ENCODE measurements at places on chromosomes 3 and 15.

DNA sequence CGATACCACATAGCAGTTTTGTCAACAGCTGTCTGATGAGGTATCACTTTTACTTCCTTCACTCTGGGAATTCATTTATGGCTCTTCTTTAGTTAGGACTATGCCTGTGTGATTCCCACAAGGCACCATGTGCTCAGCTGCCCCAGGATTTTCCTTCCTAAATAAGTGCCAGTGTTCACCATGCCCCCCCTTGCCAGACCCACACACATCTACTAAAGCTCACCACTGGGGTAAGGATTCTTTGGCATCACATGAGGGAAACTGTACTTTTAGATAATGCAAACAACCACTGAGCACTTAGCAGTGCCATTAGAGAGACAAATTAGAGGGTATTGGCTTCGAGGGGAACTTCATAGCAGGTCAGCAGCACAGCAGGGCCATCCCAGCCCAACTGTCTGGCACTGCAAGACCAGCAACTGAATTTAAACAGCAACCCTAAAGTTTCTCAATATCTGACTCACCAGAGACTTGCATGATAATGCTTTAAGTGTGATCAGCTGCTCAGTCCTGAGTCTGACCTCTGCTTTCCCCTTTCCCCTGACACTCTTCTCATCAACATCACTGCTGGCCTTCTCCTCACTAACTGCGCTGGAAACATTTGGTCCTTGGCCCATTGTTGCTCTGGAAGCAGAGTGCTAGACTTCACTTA, 114.3 kb downstream of the STAC start:
- no peak for DNase-seq

- no peak for DNase-seq
These were observed 146.2 kb upstream of the TLE3 start for GRCh38 chr15:70243686-70244540.

GRCh38 chr3:173825730-173826129, 428.2 kb downstream of the NLGN1 start:
- no peak for DNase-seq

DNA sequence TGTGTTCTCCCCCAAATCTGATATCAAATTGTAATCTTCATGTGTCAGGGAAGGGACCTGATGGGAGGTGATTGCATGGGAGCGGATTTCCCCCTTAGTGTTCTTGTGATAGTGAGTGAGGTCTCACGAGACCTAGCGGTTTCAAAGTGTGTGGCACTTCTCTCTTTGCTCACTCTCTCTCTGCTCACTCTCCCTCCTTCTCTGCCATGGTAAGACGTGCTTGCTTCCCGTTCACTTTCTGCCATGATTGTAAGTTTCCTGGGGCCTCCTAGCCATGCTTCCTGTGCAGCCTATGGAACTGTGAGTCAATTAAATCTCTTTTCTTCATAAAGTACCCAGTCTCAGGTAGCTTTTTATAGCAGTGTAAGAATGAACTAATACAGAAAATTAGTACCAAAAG, 30.6 kb upstream of the OR5H6 start:
- DNase-seq, result no peak

DNA sequence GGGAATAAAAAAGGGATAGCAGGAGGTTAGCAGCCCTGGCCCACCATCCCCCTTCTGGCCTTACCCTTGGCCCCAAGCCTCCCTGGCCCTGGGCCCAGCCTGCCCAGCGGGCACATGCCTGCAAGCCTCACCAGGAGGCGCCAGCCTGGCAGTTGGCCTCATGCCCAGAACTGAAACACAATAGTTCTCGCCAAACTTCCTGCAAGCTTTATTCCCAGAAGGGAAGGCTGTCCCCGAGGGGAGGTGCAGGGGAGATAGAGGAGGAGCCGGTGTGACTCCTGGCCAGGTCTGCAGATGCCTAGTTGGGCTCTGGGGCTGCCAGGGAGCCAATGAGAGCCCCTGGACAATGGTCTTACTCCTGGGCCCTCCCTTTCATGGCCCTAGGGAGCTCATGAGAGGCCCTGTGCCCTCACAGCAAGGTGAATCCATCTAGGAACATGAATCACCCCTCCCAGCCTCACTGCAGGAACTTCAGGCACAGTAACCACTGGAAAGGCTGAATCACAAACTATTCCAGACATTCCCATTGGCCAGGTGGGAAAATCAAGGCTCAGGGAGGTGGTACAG, 4.0 kb downstream of the CCDC33 start:
- DNase-seq, result peak; percentile 90

DNA sequence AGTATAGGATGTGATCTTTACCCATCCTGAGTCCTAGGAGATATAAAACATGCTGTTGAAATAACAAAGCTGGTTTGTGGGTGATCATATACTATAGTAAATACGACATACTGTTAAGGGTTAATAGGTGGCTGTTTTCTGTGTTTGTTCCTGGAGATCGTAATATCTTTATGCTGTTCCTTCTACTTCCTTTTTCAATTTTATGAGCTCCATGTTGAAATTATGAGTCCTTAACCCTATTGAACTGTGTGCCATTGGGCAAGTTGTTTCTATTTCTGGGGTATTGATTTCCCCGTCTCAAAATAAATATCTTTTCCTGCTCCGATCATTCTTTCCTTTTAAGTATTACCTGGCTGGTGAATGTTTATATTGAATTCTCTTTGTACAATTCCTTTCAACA, 115.1 kb downstream of the LPP start:
- DNase-seq, result no peak

- DNase-seq, result no peak
These were observed 18.2 kb downstream of the VGLL4 start for GRCh38 chr3:11625376-11626083.

- no peak for DNase-seq
These were observed 95.1 kb upstream of the MRPS22 start for GRCh38 chr3:139248593-139249255.

GRCh38 chr3:118501152-118501551, 533.5 kb downstream of the IGSF11 start:
- DNase-seq, result no peak

DNA sequence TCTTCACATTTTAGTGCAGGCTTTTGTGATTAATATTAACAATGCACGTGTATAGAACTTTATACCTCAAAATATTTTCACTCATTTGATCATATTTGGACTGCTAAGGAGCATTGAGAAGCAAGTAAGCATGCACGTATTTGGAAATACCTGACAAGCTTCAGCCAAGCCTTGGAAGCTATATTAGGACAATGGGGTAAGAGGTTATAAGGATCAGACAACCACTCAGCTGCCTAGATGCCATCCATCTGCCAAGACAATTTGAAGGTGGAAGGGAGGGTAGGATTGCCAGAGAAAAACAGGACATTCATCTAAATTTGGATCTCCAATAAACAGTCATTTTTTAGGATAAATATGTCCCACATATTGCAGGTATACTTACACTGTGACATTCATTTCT, 394.9 kb upstream of the CFAP20DC start:
- DNase-seq, result no peak

All from NCI-H1694 (cell line).